ENCODE measurements at places on chromosomes 5 and 9. TPM values are rescaled to one million over a fixed set of nuclear protein-coding genes. Genes with fewer than 3 reads are reported as not detected.

The LCN9 gene
- not detected for total RNA-seq

The PCDHGA4 gene
- total RNA-seq = 0.10 TPM

The GCNT4 gene
- 0.47 TPM for total RNA-seq

The TMEM171 gene
- total RNA-seq = 4.8 TPM

The SLC34A3 gene
- 0.13 TPM for total RNA-seq

The CCL27 gene
- total RNA-seq = not detected

The SLC4A9 gene
- total RNA-seq = 0.01 TPM

The FOXD1 gene
- 17.5 TPM for total RNA-seq

The C5orf47 gene
- not detected for total RNA-seq

The ANKRD34B gene
- total RNA-seq = 0.07 TPM

The SAXO1 gene
- total RNA-seq = not detected

The RLN2 gene
- not detected for total RNA-seq

The ZNF608 gene
- 0.33 TPM for total RNA-seq

The IRX1 gene
- not detected for total RNA-seq

The PCDHB4 gene
- total RNA-seq = 0.05 TPM

The SLC27A6 gene
- not detected for total RNA-seq

The MYMK gene
- total RNA-seq = not detected

The PCDHGC5 gene
- total RNA-seq = 0.05 TPM

The FUT7 gene
- not detected for total RNA-seq

The FAM200C gene
- 2.5 TPM for total RNA-seq

The LOX gene
- 1.6 TPM for total RNA-seq

The OR1L4 gene
- total RNA-seq = not detected

The PPP3R2 gene
- not detected for total RNA-seq

The DMRTA1 gene
- 1.0 TPM for total RNA-seq

The HAPLN1 gene
- not detected for total RNA-seq

The TAF11L10 gene
- not detected for total RNA-seq

The PFDN1 gene
- total RNA-seq = 91.4 TPM
